ENCODE measurements at places on chromosomes 2 and 18. TPM values are rescaled to one million over a fixed set of nuclear protein-coding genes. Genes with fewer than 3 reads are reported as not detected.

DNA sequence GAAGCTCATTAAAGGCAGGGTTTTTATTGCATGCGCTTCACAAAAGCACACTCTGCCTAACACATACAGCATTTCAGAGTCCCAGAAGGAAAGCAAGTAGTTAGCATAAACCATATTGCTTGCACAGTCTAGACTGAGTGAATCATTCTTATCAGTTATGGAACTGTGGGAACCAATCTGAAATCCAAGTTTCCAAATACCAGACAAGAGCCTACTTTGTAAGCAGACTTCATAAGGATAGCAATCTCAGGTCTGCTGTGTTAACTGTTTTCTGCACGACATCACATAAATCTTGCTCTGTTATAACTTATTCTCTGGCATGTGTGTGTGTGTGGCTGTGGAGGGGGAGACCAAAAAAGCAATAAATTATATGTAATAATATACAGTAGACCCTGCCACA, 608.1 kb upstream of the REG3G start:
- DNase-seq = no peak

DNA sequence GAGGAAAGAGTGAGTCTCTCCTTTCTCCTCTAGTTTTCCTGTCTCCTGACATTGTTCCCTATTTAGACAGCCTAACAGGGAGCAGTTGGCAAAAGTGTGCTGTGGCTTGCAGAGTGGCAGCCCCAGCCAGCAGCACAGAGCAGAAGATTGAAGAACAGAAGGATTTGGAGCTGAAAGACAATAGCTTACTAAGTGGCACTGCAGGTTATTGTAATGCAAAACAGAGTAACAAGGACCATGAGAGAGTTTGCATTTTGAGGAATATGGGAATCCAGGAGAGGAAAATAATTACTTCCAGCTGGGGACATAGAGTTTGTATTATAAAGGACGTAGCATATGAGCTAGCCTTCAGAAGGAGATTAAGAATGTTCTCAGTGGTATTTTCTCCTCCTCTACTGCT, 342.4 kb downstream of the AKAIN1 start:
- DNase-seq = no peak

DNA sequence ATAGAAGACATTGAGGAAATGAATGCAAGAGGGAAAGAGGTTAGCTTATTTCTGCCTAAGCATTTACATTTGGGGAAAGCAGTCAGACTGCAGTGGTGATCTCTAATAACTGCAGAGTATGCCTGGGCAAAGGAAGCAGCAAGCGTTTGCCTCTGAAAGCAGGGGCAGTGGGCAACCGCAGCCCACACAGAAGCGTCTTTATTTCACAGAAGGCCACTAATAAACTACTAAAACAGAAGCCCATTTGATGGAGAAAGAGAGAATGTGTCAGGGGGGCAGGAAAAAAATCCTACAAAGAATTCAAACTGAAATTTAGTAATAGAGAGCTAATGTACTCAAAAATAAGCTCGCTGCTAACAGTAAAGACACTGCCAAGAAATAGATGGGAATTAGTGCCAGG, 53.1 kb downstream of the LRRTM4 start:
- no peak for DNase-seq

DNA sequence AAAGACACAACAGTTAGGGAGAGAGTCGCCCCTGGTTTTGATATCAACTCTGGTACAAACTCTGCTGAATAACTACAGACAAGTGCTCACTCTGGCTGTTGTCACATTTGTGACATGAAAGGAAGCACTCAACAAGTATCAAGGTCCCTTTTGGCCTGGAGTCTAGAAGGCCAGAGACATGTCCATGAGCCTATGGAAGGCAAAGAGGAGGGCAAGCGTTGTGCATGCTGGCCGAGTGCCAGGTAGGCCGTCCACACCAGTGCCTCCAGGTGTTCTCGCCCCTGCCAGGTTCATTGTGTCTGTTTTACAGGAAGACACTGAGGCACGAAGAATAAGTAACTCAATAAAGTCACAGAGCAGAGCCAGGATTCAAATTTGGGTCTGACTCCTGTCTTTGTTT, 21.1 kb downstream of the ILKAP start:
- DNase-seq = no peak

DNA sequence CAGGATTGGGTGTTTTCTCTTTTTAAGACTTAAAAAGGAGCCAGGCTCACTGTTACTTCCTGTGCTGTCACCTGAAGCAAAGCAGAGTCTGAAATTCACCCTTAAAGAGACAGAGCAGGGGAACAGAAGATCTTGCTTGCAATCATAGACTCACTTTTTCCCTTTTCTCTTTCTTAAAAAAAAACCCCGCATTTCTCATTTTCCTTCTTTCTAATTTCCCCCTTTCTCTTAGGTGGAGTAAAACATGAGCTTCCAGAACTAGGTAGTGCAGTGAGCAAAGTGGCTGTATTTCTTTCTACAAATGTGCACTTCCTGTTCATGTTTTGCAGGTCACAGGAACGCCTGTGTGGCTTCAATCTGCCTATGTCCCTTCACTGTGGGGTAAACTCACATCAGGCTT, 381.2 kb downstream of the LPIN1 start:
- no peak for DNase-seq

GRCh38 chr18:46350598-46351159, 246.5 kb downstream of the HAUS1 start:
- DNase-seq = no peak

DNA sequence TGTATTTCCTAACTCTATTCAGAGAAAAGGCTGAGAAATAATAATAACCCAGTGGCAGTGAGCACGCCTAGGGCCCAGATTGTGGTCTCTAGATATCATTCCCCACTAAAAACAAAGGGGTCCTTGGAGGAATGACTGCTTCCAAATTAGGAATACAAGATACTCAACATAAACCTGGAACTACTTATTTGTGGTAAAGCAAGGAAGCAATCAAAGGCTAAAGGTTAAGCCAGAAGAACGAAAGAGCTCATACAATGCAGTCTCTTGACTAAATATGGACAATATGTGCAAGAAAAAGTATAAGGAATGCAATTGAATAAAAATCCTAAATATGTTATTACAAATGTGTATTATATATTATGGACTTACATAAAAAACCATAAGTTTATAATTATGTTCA, 253.5 kb upstream of the NRP2 start:
- no peak for DNase-seq

DNA sequence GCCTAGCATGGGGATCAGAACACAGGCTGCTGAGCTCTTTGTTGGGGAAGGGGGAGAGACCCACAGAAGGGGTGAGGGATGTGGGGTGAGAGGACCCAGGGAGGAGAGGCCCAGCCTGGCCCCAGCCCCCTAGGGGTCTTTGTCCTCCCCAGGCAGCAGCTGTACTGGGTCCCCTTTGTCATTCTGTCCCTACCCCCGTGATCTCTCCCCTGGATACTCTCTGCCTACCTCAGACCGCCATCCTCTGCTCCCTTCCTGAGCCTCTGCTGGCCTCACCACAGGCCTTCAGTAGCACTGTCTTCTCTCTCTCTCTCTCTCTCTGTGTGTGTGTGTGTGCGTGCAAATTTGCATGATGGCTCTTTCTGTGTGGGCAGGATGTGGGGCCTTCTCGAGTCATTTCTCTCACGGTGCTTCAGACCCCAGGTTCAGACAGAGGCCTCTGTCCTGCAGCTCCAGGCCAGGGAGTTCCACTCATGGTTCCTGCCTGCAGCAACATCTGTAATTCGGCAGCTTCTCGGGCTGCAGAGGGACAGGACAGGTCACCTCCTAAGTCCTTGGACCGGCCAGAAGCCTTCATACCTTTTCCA, 1.4 kb downstream of the PSD4 start:
- DNase-seq = no peak

DNA sequence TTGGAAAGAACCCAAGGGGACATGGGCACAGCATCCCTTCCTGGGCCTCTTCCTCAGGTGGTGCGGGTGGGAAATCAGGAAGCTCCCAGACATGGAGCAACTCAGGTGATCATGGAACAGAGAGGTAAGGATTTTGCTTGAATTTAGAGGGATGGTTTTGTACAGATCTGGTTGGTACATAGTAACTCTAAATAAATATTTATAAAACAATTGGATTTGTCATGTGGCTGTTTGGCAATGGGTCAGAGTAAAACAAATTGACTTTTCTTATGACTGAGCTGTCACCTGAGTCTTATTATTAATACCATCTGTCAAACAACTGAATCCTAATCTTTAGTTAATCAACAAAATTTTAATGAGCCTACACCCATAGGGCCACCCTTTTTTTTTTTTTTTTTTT, 19.4 kb upstream of the TMEM178A start:
- DNase-seq = no peak

DNA sequence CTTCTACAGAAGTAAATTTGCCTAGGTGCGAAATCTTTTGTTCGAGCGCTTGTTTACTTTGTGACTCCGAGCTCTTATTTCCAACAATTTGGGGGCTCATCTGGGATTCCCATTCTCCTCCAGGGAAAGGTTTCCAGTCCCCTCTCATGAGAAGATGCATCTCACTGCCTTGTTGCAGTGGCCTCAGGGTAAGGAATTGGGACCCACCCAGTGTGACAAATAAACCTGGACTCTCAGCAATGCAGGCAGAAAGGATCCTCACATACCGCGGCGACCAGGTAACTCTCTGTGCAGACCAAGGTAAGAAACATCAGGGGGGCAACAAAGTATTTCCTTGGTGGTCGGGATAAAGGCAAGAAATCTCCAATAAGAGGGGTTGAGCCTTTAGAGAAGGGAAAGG, 1169.3 kb downstream of the DSC3 start:
- DNase-seq = no peak

DNA sequence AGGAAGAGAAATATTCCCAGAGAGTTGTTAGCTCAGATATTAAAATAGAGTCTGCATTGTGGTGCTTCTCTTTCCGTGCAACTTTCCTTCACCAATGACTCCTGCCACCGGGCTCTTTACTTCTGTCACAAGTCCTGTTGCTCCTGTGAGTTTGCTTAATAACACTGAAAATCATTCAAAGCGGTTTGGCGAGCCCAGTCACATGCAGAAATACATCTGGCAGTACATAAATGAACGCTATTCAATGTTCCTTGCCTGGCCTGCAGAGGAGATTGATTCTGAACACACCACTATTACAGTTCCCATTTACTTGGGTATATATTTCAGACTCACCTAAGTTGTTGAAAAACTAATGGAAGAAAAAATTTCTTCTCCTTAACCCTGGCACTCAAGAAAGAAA, 276.6 kb downstream of the ZNF521 start:
- DNase-seq = no peak

GRCh38 chr2:237742614-237743013, 56.0 kb upstream of the RBM44 start:
- no peak for DNase-seq

DNA sequence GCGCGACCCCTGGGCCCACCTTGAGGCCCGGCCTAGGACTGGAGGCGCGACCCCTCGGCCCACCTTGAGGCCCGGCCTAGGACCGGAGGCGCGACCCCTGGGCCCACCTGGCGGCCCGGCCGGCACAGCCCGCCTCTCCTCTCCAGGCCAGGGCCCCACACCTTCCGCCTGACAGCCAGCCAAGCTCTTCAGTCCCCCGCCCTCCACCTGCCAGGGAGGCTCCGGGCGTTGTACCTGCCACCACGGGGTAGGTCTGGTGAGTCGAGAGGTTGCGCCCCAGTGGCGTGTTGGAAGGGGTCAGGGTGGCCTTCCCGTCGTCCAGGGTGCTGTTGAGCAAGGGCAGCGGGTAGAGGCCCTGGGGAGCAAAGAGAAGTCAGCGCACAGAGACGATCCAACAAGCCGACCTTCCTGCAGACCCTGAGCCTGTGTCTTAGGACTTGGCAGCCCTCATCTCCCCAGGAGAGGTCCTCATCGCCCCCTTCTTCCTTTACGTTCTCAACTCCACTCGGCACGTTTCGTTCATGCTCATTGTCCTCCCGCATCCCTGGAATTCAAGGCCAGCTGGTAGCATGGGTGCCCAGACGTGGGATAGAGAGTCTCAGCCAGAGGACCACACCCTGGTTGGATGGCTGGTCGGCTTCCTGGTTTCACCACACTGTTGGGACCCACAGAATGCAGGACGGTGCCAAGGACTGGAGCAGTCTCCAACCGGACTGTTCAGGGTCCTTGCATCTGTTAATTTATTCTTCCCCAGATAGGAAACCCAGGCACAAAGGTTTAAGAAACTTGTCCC, 42.2 kb downstream of the PAX8 start:
- no peak for DNase-seq

DNA sequence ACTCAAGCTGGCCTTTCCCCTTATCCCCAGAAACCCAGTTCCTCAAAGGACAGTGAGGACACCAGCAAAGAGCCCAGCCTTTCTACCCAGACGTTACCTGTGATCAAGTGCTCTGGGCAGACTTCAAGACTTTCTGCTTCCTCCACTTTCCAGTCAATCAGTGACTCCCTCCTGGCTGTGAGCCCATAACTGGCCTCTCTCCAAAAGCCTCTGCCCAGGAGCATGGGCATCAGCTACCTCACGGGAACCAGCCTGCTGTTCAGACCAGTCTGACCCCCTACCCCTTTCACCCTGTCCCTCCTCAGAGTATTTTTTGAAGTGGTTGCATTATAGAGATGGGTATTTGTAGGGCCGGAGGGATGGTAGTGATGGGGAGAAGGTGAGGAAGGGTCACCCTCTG, 27.7 kb upstream of the CYP27A1 start:
- DNase-seq = no peak

DNA sequence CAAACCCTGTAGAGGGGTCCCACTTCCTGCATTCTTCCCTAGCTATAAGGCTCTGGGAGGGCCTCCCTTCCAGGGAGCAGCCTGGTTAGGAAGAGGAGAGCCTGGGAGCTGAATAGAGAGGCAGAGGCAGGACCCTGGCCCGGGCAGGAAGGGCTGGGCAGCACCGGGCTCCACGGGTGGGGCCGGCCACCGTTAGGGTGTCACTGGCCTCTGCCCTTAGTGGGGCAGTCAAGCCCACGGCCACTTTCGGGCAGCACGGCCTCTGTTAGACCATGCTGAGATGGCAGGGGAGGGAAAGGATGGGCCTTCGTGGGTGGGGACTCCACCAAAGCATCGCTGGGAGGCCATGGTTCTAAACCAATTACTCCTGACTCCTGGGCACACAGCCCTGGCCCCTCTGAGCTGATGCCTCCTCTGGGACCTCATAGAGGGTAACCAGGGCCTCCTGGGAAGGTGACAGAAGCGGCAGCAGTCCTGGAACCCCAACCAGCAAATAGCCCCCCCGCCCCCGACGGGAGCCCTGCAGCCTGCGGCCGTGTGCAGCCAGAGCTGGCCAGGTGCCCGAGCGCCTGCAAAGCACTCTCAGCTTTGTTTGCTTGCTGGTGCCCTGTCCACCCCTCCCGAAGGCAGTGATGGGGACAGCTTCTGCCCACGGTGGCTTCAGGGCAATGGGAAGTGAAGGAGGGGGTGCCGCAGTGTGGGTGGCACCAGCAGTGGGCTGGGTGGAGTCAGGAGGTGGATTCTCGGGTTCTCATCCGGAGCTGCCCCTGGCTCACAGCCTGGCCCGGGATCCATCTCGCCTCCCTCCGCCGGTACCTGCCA, 16.3 kb upstream of the HPCAL1 start:
- DNase-seq = no peak

- no peak for DNase-seq
Measured at GRCh38 chr2:12451726-12452125, 265.0 kb upstream of the TRIB2 start.

- DNase-seq = no peak
Measured at GRCh38 chr2:10675131-10675530, 14.6 kb downstream of the NOL10 start.

Gene FOXI3
- not detected for total RNA-seq

Gene CFAP65
- 0.18 TPM for total RNA-seq

Gene TOGARAM2
- total RNA-seq = 5.3 TPM

Gene HOXD11
- total RNA-seq = 0.40 TPM

Measured in sciatic nerve (tissue), 2 donors.